Stimulated activated CD8-positive, alpha-beta memory T cell treated with anti-CD3 and anti-CD28 coated beads, Interleukin-15, amount 100 ng/mL, for 4 hours (primary cell): ENCODE measurements at places on chromosomes 2 and 18.

DNA sequence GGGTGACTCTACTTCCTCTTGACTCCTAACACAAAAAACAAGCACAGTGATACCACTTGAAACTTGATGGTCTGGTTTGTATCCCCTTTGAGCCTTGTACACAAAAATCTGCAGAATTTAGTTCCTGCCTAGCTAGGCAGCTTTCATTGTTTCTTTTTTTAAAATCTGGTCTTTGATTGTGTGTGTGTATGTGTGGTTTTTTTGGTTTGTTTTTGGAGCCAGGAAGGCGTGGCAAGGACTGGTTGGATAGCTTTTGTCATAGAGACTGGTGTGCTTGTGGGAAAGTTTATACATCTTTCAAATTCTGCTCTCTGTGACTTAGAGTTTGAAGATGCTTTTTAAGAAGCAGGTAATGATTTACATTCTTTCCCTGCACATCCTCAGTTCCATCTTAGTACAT lies 127.4 kb downstream of the TANC1 start:
- no peak for DNase-seq

- no peak for DNase-seq
Observed at GRCh38 chr2:26316041-26316440, 29.9 kb upstream of the SELENOI start.

GRCh38 chr2:9972621-9973479 lies 21.4 kb downstream of the GRHL1 start:
- no peak for DNase-seq

GRCh38 chr2:6074089-6074643 lies 382.0 kb downstream of the SOX11 start:
- no peak for DNase-seq

DNA sequence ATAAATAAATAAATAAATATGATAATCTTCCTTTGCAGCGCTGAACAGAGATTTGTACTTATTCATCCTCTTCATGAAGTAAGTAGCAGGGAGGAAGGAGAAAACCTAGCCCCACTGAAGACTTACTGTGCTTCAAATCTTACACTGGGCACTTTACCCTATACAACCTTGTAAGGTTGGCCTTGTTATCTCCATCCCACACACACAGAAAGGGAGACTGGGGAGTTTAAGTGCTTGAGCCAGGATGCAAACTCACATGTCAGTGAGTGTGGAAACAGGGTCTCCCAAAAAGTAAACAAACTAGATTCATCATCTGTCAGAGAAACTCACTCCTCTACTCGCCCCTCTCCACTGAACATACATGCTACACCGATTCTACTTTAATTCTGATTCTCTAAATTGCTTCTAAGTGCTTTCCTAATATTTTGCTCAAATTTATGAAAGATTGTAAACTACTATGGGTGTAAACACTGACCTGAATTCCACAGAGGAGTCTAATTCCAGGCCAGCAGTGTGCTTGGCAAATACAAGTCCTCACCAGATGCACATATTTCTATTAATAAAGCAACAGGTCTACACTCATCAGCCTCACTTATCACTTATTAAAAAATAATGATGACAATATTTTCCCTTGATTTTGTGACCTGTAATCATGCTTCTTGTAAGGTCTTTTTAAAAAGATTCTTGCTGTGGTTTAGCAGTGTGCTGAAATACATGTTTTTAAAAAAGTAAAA lies 155.5 kb downstream of the TCF4 start:
- no peak for DNase-seq

DNA sequence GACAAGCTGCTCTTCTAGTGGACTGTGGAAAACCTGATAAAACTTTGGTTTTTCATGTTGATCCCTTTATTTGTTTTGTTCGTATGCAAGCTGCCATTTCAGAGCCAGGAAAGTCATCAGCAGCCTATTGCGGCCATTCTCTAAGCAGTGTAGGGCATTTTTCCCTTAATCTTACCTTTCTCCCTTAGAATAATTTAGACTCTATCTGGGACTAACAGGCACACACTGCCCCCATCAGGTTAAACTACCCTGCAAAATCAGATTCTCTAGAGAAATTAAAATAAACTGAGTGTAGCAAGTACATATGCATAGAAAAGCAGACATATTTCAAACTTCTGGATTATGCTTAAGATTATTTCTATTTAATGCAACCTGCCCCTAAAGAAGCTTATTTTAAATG lies 347.5 kb downstream of the METTL4 start:
- no peak for DNase-seq

DNA sequence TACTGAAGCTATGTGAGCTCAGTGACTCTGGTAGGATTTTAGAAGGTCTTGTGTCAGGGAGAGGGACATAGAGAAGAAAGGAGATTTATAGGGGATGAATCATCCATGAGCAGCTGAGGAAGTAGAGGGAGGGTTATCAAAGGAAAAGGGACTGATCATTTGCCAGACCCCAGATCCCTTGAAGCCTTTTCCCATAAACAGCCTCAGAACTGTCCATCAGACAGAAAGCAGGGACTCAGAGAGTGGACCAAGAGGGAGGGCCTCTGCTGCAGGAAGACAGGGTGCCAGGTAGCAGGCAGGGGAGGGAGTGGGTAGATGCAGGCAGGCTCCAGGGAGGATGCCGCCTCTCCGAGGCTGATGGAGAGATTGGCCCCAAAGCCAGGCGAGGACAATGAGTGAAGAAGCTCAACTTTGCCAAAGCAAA lies 133.9 kb downstream of the TNS1 start:
- DNase-seq: no peak

GRCh38 chr18:78781601-78781960 lies 198.0 kb upstream of the SALL3 start:
- no peak for DNase-seq

GRCh38 chr18:4040391-4041092 lies 414.6 kb downstream of the DLGAP1 start:
- DNase-seq: no peak

- DNase-seq: no peak
Observed at GRCh38 chr2:177241711-177242120, 22.8 kb downstream of the NFE2L2 start.

- no peak for DNase-seq
Observed at GRCh38 chr2:233831861-233832260, 22.5 kb downstream of the HJURP start.

DNA sequence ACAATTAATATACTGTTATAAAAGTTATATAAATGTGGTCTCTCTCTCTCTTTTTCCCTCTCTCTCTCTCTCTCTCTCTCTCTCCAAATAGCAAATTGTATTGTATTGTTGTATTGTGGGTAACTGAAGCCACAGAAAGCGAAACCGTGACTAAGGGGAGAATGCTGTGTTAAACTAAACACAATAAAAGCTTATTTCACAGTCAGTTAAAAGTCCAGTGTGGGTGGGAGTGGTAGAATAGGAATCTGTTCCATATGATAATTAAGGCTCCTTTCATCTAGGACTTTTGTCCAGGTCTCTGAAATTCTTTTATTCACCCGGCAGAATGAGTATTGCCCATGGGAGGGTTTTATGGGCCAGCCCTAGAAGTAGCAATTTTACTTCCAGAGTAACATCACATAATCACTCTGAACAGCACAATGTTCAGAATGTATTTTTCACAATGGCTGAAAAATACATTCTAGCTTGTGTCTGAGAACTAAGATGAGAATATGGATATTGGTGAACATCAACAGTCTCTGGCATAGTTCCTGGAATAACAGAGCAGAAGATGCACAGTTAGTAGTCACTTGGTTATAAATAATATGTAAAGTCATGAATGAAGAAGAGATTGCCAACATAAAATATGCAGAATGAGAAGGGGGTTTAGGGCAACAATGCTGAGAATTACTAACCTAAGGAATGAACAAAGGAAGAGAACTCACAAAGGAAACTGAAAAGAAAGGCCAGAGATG lies 399.1 kb downstream of the PLCL1 start:
- DNase-seq: no peak

GRCh38 chr18:2515171-2515787 lies 56.0 kb downstream of the METTL4 start:
- no peak for DNase-seq

DNA sequence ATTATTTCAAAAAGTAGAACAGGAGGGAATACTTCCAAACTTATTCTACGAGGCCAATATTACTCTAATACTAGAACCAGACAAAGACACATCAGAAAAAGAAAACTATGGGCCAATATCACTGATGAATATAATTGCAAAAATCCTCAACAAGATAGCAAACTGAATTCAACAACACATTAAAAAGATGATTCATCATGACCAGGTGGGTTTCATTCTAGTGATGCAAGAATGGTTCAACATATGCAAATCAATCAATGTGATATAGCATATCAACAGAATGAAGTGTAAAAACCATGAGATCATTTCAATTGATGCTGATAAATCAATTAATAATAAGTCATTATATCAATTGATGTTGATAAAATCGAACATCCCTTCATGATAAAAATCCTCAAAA lies 22.4 kb upstream of the EML6 start:
- DNase-seq: no peak

GRCh38 chr2:168593713-168594112 lies 137.6 kb downstream of the CERS6 start:
- no peak for DNase-seq

DNA sequence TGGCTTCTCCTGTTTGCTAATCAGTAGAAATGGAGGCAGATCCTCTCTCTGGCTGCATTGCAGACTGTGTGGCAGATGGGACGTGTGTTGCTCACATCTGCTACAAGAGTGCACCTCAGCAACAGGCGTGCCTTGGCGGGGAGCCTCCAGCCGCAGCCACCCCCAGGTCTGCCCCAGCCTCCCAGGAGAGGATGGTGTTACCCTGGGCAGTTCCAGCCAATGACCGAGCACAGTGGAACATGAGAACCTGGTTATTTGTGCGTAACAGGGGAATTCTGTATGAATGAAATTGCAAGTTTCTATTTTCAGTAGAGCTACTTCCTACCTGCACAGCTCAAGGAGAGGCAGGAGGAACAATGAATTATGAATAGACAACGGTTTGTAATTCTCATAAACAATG lies 130.6 kb upstream of the CBLN2 start:
- DNase-seq: no peak

DNA sequence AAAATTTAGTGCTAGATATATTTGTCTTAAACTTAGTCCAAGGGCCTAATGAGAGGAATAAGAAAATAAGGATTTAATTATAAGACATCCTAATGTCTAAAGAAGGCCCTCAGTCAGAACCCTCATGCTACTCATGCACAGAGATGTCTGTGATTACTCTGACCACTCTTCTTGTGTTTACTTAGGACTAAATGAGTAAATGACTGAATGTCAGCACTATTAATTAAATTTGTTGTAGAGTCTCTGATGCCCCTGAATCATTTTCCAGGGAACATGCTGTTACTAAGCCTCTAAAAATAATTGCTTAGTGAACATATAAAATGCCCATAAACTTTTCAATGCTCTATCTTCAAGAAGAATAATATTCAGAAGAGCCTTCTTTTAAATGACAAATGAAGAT lies 32.4 kb downstream of the GULP1 start:
- no peak for DNase-seq

DNA sequence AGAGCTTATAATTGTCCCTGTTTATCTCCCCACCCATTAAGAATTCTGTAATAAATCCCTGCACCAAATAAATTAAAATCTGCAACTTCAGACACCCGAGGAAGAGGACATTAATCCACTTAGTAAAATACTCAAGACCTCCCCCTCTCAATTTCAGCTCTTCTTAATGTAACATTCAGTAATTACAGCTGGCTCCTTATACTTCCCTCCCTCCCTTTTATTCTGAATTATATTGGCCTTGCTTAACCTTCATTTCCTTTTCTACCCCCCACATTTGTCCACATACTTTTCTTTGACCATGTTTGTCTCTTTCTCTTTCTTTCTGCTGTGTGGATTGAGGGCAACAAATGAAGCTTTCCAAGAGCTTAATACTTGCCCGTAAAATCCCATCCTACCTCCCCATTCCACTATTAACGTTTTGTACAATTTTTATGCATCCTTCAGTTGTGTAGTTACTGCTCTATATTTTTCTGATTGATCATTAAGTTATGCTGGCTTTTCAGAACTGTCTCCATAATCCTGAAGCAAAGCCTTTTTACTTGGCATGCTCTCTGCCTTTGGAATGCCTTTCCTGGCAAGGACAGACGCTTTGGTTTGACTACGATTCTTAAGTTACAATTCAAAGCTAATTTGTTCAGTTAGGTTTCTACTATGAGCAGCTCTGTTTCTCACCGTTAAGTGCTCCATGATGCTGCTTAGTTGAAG lies 580.1 kb downstream of the ZEB2 start:
- DNase-seq: no peak

GRCh38 chr2:10414591-10414990 lies 33.5 kb downstream of the ODC1 start:
- no peak for DNase-seq

- no peak for DNase-seq
Observed at GRCh38 chr18:44730803-44731529, 50.3 kb downstream of the SETBP1 start.
